Activated CD4-positive, alpha-beta T cell treated with anti-CD3 and anti-CD28 coated beads, Interleukin-2, amount 10 ng/mL, durations not matched to agents 7 days and 5 days (primary cell): ENCODE measurements at places on chromosomes 11 and 22.
A peak's percentile ranks its signal among the peaks of the same experiment; 100 is the strongest.

- no peak for DNase-seq
Observed at GRCh38 chr11:125350206-125351032, 145.6 kb downstream of the FEZ1 start.

GRCh38 chr22:49567899-49568750, 259.5 kb downstream of the BRD1 start:
- no peak for DNase-seq

DNA sequence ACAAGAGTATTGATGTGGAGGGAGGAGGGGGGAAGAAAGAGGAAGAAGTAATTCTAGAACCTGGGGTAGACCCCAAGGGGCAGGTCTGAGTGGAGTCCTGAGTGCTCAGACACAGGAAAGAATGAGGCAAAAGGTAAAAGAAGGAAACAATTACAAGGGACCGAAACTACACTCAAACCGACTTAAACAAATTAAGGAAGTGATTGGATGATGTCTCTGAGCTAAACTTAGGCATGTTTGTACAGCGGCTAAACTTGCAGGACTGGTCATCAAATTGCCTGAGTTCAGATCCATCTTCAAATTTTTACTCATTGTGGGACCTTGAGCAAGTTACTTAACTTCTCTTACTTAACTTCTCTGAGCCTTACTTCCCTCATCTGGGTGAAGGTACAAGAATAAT, 86.3 kb upstream of the LRRC55 start:
- DNase-seq, result no peak

GRCh38 chr11:69868871-69869270, 49.7 kb upstream of the FGF3 start:
- no peak for DNase-seq

GRCh38 chr11:63770763-63771162, 2.2 kb upstream of the ZFTA start:
- DNase-seq, result no peak

GRCh38 chr22:27381552-27381951, 420.0 kb downstream of the MN1 start:
- no peak for DNase-seq

- DNase-seq, result no peak
Observed at GRCh38 chr11:132744771-132745170, 787.5 kb downstream of the OPCML start.

- no peak for DNase-seq
Observed at GRCh38 chr22:42696331-42696967, 24.2 kb downstream of the A4GALT start.

DNA sequence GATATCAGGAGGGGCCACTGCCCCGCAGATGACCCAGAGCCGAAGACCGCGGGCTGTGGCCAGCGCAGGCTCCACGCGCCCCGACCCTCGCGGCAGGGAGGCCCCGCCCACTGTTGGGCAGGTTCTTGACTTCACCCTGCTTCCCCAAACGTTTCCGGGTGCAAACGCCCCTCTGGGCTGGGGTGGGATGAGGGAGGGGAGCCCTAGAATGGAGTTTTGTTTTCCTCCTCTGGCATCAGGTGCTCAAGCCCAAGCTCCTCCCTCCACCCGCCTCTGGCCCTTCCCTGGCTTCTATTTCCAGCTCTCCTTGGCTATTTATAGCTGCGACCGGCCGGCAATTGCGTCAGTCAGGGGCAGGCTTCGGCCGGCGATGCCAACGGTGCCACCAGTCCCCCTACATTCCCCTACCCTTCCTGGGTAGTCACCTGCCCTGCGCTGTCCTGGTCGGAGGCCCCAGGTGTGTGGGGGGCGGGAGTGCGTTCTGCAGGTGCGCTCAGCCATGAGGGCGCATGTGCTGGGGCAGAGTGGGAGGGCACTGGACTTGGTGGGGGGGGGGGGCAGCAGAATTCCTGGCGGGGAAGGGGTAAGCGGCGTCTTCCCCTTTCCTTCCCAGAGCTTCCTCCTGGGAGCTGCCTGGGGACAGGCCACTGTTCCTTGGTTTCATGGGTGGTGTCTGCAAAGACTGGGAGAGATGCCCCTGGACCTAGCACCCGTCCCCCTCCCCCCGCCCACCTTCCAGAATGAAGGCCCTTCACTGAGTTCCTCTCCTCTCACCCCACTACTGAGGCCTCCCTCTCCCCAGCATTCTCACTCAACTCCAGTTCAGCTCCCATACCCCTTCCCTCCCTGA, 23.6 kb downstream of the DUSP8 start:
- no peak for DNase-seq

GRCh38 chr22:23591201-23591791, 11.2 kb upstream of the IGLL1 start:
- peak; percentile 57 for DNase-seq

DNA sequence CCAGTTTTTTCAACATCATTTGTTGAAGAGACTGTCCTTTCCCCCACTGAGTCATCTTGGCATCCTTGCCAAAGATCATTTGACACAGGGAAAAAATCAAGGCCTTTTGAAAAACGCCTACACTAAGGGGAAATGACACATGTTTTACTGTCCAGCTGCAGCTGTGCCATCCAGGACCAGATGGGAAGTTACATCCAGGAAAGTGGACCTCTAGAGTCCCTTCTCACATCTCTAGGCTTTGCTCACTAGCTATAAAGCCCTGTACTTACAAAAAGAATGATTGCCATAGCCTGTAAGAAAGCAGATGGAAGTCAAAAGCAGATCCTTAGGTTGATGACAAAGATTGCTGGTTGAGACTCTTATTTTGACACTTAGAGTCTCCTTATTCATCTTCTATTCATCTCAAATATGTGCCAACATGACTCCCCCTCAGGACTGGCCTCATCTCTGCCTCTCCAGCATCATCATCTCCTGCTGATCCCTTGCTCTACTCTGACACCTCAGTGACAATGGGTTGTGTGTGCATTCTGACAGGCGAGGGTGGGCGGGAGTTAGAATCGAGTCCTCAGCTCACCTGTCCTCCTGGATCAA, 22.8 kb downstream of the OSBP2 start:
- DNase-seq, result no peak

DNA sequence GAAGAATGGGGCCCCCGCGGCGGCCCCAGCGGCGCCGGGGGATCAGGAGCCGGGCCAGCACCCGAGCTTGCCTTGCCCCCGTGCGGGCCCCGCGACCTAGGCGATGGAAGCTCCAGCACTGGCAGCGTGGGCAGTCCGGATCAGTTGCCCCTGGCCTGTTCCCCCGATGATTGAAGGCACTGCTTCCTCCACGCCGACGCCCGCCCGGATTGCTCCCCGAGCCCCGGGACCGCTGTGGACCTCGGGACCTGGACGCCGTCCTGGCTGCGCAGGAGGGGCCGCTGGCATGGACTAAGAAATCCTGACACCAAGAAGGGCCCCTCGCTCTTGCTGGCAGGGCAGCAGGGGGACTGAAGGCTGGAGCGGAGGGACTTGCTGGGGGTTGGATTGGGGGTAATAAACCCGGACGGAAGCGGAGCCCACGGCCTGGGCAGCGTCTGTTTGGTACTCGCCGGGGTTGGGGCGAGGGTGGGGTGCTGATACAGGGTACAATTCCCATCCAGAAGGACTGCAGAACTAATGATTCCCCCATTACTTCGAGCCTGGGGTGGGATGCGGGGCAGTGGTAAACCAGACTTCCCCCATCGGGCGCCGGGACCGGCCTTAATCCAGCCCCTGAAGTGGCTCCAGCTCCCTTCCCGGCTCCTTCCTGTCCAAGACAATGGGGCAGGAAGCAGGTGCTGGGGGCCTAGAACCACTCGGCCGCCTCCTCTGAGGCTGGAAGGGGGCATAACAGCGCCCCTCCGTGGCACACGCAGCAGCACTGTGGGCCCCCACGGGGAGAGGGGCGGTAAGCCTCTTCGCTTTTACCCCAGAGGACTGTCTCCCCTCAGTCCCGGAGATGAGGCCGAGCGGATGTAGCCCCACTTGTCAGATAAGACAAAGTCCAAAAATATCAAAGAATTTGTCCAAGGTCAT, 1.0 kb downstream of the CCDC85B start:
- no peak for DNase-seq

DNA sequence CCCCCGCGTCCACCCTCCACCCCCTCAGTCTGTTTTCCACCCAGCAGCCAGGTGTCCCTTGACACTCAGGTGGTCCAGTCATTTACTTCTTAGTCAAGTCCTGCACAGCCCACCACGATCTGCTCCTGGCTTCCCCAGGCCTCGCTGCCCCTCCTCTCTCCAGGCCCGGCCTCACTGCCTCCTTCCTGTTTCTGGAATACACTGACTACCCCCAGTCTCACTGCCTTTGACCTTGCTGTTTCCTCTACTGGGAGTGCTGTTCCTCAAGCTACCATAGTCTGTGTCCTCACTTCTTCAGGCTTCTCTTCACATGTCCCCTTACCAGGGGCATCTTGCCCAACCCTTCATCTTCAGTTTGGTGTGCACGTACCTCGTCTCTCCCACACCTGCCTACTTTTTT, 7.4 kb downstream of the MCM5 start:
- DNase-seq, result no peak

- peak; percentile 42 for DNase-seq
Observed at GRCh38 chr11:60914633-60915247, 782 bp downstream of the TMEM109 start.

DNA sequence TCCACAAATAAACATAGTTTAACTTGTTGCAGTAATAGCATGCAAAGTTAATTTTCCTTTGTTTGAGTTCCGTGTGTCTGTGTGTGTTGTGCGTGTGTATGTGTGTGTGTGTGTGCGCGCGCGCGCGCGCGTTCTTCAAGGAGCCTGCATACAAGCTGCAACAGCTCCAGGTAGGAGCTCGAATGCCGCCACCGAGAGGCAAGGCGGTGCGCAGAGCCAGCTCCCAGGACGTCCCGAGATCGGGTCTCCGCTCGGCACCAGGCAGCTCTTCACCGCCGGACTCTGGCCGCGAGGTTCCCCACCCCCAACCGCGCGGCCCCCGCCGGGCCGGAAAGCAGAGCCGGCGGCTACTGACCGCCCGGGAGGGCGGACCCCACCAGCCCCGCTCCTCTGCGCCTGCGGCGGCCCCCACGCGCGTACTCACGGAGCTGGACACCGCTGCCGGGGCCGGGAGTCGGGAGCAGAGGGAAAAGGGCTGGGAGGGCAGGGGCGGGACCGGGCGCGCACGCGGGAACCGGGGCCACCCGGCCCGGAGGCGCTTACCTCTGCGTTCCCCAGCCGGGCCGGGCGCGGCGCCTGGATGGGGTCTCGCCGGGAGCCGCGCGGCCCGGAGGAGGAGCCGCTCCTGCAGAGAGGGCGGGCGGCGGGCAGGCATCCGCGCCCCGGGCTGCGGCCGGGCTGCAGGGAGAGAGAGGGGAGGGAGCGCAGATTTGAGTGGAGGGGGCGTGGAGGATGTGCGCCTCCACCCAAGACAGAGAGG, 40.4 kb upstream of the AKIP1 start:
- DNase-seq, result peak; percentile 19

- DNase-seq, result no peak
Observed at GRCh38 chr11:66280428-66280827, 2.5 kb downstream of the CNIH2 start.

DNA sequence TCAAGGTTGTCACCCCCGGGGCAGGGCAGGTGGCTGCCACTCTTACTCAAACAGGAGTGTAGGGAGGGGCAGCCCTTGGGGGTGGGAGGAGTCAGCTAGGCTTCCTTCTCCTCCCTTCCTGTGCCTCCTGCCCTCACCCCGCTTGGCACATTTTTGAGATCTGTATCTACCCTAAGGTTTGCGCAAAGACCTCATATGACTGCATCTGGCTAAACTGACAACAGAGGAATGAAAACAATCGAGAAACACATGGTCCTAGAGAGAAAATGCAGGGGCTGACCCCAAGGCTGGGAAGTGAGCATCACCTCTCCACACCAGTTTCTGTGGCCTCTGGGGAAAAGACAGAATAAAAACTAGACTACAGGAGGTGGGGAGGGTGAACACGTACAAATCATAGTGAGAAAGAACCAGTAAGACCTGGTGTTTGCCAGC, 28.1 kb downstream of the IGSF9B start:
- peak; percentile 84 for DNase-seq

DNA sequence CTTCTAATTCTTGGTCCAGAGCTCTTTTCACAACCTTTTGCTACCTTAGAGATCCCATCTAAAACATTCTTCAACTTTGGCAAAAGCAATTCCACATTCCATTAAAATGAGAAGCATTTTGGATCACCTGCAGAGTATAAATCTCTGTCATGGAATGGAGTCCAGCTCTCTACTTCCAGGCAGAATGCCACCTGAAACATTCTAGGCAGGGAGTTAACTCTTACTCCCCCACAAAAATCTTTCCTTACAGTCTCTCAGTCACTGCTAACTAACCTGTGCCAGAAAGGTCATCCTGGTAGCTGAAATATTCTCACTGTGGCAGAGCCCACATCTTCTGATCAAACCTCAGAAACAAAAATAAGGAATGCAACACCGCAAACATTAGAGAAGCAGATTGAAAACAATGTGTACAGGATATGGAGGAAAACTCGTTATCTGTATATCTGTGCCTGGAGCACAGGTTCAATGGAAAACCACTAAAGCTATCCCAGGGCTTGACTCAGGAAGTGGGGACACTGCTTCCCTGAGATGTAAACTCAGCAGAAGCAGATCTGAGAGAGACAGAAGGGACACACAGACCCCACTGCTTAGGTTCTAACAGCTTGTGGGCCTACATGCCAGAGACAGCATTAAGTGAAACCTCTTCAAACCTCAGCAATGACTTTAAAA, 78.9 kb downstream of the KCNC1 start:
- DNase-seq, result no peak

DNA sequence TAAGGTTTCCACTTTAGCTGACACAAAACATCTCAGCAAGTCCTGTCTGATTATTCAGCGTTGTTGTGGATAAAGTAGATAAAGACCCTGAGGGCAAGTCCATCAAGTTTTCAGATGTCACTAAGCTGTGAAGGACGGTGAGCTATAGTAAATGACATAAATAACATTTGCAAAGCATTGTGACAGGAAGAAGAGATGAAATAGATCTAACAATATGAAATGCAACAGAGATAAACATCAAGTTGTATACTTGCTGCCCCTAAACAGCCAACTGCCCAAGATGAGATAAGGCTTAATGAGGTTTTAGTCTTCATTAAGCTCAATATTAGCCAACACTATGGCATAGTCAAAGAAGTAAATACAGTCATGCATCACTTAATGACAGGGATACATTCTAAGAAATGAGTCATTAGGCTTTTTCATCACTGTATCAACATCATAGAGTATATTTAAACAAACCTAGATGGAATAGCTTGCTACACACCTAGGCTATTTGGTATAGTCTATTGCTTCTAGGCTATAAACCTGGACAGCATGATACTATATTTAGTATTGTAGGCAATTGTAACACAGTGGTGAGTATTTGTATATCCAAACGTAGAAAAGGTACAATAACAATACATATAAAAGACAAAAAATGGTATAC, 625.1 kb upstream of the ANO5 start:
- no peak for DNase-seq

GRCh38 chr11:14418801-14419417, 59.9 kb upstream of the RRAS2 start:
- DNase-seq, result no peak

DNA sequence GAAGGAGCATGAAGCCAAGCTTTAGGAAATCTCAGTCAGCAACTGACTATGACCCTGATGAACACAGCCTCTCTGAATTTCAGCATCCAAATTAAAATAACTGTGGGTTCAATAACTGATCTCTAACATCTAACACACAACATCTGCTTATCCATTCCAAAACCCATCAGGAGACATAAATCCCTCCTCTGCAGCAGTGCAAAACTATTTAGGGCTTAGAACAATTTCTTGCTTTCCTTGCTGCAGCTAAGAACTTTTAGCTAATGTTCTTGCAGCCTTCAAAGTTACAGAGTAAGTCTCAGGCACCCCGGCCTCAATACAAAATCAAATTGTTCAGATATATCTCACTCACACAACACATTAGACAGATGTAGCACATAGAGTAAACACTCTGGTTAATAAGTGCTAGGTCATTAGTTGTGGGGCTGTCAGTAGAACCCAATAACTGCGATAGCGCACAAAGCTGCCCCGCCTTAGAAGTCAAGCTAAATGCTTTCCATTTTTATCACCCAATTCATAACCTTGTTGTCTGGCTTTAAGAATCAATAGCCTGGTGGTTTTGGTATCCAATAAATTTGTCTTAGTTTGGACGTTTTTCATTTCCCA, 139.6 kb downstream of the LARGE1 start:
- DNase-seq, result no peak
